ENCODE measurements at places on chromosomes 3 and 15.
A peak's percentile ranks its signal among the peaks of the same experiment; 100 is the strongest.

DNA sequence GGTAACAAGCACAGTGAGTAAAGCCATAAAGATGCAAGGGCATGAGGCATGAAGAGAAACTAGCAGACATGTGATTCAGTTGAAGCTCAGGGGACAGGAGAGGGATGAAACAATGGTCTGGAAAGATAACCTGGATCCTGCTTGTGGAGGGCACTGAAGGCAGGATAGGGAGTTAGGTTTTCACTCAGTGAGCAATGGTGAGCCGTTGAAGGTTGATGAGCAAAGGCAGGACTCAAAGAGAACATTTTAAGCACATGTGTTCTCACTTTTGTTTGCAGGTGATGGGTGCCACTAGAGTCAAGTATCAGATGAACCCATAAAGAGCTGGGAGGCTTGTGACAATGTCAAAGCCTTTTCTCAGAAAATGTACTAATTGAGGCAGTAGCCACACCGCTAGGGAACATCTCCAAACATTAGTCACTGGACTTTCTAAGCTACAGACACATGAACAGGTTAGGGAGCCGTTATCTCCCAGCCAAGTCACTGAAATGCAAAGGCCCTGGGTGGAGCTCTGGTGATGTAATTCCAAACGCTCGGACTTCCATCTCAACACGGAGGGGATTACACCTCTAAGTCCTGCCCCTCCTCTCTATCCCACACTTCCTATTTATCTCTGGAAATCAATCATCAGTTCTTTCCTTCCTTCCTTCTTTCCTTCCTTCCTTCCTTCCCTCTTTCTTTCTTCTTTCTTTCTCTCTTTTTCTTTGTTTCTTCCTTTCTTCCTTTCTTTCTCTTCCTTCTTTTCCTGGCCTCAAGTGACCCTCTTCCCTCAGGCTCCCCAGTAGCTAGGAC lies 22.7 kb downstream of the KLHL6 start:
- no peak for DNase-seq

DNA sequence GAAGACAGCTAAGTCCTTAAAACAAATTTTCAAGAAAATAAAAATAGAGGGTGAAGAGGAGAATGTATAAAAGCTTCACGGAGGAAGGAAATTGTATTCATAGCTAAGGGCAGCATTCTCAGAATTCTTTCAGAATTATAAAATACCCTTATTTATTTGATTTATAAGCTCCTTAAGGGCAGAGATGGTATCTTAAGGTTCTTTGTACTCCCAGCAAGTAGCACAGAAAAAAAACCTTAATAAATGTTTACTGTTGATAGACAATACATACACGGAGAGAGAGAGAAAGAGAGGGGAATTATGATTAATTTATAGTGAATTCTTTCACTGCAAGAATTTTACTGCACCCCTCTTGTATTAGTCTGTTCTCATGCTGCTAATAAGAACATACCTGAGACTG lies 375.6 kb upstream of the CCDC54 start:
- no peak for DNase-seq

DNA sequence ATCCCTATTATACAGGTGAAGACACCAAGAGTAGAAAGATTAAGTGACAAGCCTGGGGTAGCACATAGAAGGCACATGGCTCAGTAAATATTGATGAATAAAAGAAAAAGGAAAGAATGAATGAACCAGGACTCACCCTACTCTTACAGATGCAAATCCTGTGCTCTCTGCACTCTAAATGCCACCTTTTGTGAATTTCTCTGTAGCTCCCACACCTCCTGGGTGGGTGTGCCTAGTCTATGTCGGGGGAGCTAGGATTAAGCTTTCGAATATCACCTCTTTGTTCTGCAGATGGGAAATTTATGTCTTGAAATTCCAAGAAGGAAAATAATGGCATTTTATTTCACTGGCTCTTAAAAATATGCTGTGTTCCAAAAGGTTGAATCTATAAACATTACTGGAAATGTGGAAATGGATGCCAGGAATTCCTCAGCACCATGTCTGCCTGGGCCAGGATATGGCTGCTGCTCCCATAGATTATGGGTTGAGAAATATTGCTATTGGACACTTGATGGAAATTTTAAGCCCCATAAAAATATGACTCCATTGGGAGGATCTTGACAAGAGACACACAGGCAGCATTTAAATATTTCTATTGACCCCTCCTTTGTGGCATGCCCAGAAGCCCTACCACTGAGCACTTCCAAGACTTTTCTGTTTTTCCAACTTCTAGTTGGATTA lies 43.3 kb downstream of the CCNB2 start:
- DNase-seq = no peak

DNA sequence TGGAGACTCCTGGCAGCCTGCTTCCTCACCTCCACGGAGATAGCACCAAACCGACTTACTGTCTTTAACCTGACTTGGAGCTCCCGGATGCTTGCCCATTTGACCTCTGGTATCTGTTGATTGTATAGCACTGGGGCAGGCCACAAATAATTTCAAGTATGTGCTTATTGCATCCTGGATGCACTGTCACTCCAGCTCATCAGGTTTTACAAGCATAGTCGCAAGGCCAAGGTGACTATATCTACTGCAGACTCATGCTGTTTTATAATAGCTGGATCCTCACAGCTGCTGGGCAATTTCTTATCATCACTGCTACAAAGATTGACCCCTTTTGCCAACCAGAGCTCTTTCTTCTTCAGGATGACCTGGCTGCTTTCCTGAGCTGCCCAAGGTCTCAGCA lies 45.6 kb downstream of the PEX5L start:
- no peak for DNase-seq

- DNase-seq = no peak
These were observed 411 bp upstream of the EIF2B5 start for GRCh38 chr3:184134746-184135148.

GRCh38 chr3:179806177-179806576 lies 153.3 kb downstream of the USP13 start:
- no peak for DNase-seq

DNA sequence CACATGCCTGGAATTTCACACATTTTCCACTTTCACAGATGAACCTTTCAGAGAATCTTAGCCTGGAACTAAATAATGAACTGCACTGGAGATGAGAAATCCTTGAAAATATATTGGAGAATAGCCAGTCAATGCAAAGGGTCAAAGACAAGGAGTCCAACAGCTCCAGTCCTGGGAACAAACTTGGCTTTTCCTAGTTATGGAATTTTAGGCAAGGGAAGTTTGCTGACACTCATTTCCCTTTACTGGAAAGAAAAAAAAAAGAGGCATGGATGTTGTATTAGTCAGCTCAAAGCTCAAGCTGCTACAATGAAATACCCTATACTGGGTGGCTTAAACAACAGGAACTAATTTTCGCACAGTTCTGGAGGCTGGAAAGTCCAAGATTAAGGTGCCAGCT lies 690.8 kb upstream of the ARPP21 start:
- no peak for DNase-seq

DNA sequence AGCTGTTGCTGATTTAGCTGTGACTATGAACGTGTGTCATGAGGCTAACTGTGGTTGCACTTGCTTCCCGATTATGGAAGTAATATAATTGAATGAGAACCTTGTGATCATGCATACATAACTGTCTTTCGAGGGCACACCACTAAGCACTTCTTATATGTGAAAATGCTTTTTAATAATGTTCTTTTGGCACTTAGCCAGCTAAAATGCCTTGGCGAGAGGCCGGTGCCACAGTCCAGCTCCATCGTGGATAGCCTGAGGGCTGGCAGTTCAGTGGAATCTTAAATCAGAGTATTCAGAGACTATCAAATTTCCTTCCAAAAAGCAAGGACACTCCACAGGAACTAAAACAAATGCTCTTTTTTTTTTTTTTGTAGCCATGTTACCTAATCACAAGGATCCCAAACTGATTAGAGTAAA lies 161.6 kb upstream of the FRMD4B start:
- peak; percentile 73 for DNase-seq

GRCh38 chr15:59516655-59517461 lies 78.9 kb downstream of the FAM81A start:
- peak; percentile 31 for DNase-seq

DNA sequence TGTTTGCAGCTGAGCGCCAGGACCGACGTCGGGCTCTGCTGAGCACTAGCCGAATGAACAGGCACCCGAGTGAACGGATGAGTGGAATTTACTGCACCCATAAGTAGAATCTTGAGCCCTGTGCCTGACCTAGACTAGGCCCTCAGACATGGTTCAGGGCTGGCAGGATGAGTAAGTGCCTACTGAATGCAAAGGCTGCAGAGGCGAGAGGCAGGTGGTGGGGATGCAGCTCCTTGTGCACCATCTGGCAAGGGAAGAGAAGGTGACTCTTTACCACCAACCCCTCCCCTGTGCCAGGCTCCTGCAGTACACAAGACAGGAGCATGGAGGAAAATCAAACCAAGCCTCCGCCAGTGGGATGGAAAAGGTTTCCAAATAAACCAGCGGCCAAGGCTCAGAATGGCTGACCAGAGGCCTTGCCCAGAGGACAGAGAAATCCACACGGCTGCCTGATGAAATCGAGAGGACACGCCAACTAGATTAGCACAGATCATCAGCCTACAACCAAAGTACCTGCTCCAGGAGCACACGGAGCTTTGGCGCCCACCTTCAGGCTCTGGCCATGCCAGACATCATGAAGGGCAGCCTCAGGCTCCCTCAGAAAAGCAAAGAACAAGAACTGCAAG lies 141.7 kb upstream of the IQSEC1 start:
- DNase-seq = no peak

DNA sequence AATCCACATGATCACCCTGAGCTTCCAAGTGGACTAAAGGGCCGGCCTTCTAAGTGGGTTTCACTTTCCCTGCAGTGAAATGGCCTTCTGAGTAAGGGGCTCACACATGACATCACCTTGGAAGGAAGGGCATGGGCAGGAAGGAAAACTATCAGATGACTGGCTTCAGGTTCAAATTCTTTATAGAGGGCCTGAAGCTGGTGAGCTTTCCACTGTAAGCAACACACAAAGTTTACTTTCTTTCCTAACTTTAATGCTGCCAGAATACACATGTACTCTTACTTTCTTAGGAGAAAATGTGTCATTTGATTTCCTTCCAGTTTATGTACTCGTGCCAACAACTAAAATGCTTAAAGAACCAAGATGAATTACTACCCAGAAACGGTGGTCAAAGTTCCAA lies 475.6 kb downstream of the FOXP1 start:
- DNase-seq = no peak

GRCh38 chr3:4771243-4771642 lies 208.0 kb upstream of the BHLHE40 start:
- DNase-seq = peak; percentile 24

DNA sequence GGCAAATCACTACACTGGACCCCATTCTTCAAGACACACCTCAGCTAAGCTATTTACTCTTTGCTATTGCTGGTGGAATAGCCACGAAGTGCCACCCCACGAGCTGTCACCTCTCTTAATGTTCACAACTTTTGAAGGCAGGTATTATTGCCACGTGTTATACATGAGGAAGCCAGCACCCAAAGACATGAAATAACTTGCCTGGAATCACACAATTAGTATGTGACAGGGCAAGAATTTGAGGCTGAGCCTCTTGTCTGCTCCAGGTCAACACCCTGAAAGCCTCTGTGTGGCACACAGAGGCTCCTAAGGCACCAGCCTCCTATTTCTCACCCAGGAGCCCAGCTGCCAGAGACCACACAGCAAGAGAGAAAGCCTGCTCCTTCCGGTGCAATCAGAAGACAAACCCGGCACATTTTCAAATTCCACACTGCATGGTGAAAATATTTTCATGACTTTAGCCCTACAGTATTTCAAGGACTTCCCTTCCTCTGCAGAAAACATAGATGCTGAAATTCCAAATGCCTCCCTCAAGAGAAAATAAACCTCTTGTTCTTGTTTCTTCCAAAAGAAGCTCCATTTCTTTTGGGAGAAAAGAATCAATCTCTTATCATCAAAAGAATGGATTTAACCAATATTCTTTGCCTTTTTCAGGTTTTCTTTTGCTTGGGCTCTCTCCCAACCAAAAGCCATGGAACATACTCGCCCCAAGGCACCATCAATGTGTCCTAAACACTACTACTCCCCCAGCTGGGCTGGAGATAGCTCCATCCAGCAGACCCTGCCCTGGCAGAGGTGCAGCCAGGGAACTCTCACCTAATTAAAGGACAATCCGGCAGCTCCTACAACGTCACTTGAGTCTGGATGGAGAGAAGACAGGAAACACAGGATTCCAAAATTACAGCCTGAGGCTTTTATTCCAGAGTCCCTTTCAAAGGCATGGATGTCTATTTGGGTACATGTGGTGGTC lies 84.7 kb upstream of the THBS1 start:
- no peak for DNase-seq

DNA sequence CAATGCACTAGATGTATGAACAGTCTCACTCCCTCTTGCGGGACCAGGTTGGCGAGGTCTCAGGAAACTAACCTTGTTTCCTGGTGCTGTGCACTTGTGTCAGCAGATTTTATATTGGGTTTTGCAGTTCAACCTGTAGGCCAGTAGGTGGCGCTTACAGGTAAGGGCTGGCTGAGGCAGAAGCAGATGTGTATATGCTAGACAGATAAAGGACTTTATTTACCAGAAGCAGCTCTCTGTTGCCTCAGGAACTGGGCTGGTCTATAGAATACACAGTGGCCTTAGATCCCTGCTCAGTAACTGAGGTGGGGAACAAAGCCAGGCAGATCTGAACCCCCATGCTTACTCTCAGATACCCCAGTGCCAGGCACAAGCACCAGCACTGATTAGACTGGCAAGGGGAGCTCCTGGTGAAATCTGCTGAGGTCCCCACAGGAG lies 296.8 kb downstream of the DOCK3 start:
- DNase-seq = peak; percentile 53

DNA sequence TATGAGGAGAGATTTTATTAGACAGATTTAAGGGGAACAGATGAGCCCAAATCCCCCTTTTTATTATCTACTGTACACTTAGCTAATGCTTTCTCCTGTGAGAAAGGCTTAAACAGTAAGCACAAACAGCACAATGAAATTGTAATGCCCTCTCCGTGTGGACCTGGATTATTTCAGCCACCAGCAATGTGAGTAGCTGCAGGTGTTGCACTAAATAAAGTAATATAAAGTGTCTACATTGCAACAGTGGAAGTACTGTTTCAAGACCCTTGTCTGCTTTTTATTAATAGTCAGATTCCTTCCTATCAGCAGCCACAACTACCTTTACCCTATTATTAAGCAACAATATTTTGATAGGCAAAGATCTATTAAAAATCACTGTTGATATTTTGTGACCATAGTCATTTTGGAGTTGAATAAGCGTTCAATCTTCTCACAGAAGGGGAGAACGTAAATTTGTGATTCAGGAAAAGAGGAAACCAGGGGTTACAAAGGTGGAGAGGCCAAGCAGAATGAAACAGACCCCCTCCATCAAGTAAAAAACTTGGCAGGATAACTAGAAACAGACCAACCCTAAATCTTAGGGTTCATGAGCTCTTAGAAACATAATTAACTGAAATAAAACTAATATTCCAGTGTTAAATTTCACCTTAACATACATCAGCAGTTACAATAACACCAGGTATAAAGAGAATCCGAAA lies 422.6 kb downstream of the MECOM start:
- no peak for DNase-seq
